ENCODE measurements at places on chromosomes 11 and 22. TPM values are rescaled to one million over a fixed set of nuclear protein-coding genes. Genes with fewer than 3 reads are reported as not detected.
A peak's percentile ranks its signal among the peaks of the same experiment; 100 is the strongest.

- no peak for DNase-seq
Measured at GRCh38 chr11:23732026-23732425, 764.8 kb upstream of the LUZP2 start.

DNA sequence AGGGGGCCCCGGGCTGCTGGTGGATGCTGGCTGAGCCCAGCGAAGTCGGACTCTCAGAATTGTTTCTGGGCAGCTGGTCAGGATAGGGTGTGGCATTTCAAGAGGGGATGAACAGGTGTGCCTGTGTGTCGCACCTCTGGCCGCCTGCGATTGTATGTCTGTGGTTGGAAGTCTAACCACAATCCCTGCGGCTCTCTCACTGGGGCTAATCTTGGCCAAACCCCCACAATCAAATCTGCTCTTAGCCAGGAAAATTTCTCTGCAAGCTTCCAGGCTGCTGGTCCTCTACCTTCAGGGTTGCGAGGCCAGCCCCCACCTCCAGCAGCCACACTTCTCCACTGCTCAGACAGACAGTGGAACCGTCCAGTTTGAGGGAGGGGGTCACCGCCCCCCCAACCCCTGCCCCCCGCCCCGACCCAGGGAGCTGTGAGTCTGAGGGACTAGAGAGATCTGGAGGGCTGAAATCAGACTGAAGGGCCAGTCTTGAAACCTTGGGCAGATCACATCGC, 953 bp downstream of the ATG16L2 start:
- DNase-seq: no peak

DNA sequence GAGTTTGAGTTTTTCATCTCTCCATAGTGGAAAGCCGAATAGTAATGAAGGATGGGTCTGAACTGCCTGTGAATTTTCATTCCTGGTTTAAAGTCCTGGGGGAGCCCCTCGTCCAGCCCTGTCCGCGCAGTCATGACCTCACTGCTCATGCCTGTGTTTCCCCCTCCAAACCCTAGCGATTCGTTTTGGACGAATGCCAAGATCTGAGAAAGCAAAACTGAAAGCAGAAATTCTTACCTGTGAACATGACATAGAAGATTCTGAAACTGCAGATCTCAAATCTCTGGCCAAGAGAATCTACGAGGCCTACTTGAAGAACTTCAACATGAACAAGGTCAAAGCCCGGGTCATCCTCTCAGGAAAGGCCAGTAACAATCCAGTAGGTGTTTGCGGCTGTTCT, 30.5 kb downstream of the CDPF1 start:
- no peak for DNase-seq

GRCh38 chr11:30046578-30046945, 29.7 kb upstream of the KCNA4 start:
- no peak for DNase-seq

GRCh38 chr11:122832721-122833470, 5.4 kb upstream of the CRTAM start:
- no peak for DNase-seq

GRCh38 chr11:7511401-7511800, 2.4 kb upstream of the PPFIBP2 start:
- DNase-seq: no peak

- no peak for DNase-seq
Measured at GRCh38 chr22:37632174-37633088, 7.0 kb upstream of the SH3BP1 start.

DNA sequence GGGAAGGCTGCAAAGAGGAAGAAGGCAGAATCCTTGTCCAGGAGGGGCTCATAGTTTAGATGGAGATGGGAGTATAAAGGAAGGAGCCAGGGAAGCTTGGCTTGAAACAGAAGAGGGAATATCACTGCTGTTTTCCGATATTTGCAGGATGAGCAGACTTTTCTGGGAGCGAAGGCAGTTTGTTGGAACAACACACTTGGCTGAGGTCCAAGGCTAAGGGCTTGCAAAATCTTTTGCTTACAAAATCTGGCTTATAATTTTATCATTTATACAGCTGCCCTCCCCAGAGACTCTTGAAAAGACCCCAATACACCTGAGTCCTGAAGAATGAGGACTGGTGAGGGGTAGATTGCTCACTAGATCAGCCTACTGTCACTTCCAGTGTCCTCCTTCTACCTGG, 174.8 kb downstream of the NELL1 start:
- no peak for DNase-seq

DNA sequence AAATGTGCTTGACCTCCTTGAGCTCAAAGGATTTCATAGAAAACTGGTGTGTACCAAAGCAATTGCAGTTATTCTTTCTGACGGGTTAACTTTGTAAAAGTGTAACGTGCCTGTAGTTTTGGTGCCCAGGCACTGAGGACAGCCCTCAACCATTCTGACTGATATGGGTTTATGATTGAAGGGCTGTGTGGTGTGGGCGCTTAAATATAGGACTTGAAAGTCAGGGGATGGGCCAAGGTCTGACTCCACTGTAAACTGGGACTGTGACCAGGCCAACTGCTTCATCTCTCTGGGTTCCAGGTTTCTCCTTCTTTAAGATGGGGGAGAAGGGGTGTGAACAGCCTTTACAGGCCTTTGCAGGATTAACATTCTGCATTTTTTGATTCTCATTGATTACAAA, 191.1 kb upstream of the ARHGAP20 start:
- DNase-seq: no peak

DNA sequence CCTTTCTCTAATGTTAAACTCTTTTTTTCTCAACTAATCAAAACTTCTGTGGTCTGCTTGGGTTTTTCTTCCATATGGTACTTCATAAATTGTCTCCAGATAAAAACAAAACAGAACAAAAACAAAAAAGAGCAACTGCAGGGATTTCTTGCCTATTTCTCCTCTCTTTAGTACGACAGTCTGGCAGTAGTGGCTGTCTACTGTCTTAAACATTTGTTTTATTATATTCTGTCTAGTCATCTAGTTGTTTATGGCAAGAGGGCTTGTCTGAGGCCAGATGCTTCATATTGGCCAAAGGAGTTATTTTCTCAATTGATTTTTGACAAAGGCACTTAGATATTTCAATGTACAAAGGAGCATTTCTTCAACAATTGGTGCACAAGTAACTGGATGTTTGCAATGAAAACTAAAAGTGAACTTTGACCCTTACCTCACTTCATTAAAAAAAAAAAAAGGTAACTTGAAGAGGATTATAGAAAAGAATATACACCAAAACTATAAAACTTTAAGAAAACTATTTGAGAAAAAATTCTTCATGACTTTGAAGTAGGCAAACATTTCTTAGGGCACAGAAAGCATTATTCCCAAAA, 404.2 kb downstream of the LUZP2 start:
- DNase-seq: no peak

- peak; percentile 58 for DNase-seq
Measured at GRCh38 chr22:30226192-30226832, 20.2 kb downstream of the LIF start.

DNA sequence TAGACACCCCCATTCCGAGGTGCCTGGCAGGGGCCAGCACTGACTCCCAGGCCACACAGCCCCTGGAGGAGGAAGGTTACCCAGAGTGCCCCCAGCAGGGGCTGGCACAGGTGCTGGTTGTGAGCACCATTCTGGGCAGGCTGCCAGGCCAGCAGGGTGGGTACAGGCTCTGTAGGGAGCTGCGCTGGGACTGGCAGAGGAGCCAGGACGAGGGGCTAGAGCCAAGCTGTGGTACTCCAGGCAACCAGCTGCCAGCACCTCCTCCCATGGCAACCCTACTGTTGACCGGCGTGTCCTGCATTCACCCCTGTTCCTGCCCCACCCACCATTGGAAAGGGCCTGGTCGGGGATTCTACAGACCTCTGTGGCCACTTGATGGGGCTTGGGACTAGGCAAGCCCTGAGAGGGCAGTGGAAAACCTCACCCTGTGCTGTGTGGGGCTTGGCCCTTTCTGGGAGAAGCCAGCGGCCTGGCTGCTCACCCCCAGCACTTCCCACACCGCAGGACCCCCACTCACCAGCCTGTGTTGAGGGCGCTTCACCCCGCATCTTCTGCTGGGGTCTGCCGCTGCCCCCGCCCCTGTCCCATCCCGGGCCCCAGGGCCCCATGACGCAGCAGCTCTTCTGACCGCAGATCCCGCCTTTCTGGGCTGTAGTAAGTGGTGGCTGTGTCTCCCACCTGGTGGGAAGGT, 1.9 kb downstream of the CLDN5 start:
- DNase-seq: no peak

DNA sequence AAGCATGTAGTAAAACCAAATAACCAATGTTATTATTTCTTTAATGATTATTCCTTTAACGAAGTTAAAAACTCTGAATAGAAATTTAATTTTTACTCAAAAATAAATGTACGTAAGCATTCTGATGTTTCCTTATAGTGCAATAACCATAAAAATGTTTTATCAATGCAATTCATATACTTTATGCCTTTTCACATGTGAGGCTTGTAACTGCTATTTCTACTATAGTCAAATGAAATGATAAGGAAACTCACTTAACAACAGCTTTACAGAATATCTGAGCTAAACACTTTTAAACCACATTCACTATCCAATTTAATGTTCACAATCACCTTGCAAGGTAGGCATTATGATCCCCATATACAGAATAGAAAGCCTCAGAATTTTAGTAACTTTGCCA, 17.4 kb downstream of the BTBD10 start:
- no peak for DNase-seq

- no peak for DNase-seq
Measured at GRCh38 chr11:131474947-131475346, 104.5 kb downstream of the NTM start.

GRCh38 chr11:36929401-36929800, 331.4 kb upstream of the RAG2 start:
- DNase-seq: no peak

DNA sequence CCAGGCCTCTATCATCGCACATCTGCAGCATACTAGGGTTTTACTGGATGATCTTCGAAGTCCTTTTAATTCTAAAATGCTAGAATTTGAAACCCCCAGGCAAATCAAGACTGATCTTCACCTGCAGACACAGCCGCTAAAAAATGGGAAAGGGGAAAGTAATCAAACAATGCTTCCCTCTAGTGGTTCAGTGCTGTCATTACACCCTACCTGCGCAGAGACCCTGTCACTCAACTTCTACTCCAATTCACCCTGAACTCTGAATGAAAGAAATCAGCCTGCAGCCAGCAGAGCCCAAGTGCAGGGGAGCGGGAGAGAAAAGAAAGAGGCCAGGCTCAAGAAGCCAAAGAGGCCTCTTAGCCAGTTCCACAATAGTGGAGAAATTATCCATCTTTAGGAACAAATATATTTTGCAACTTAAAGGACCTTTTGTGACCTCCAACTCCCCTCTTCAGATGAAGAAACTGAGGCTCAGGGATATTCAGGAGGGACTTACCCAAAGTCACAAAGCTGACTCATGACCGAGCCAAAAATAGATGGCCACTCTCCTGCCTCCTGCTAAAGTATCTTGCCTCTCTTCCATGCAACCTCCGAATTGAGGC, 33.0 kb downstream of the SERGEF start:
- DNase-seq: peak; percentile 57

- DNase-seq: no peak
Measured at GRCh38 chr22:17358415-17358814, 10.8 kb upstream of the CECR2 start.

DNA sequence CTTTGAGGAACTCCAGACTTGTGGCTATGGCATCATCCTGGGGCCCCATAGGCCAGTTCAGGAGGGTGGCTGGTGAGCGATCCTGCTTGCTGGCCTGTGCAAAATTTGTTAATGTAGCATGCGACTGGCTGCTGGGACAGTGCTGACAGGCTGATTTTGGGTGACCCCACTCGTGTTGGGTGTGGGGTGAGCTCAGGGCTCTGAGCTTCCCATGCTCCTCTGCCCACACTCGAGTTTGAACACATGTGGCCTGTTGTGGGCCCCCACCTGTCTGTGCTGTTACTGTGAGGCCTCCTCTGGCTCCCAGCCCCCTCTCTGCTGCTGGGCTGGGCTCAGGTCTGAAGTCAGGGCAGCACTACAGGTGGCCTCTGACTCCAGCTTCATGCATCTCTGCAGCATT, 64.4 kb upstream of the MYEOV start:
- no peak for DNase-seq

DNA sequence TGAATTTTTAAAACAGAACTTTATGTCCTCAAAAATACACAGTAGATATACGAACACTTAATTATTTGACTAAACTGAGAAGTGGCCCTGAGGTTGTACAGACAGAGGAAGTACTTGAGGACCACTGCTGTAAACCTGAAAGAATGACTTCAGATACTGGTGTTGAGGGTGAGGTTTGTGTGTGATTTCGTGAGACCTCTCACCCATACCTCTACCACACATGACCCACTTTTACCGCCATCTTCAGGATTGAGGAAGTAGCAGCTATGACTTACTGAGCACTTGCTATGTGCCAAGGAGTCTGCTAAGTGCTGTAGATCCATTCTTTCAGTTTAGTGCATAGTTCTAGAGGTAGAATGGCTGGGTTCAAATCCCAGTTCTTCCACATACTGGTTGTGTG, 21.9 kb downstream of the MMP13 start:
- no peak for DNase-seq

- DNase-seq: no peak
Measured at GRCh38 chr11:78254268-78254667, 65.5 kb downstream of the USP35 start.

DNA sequence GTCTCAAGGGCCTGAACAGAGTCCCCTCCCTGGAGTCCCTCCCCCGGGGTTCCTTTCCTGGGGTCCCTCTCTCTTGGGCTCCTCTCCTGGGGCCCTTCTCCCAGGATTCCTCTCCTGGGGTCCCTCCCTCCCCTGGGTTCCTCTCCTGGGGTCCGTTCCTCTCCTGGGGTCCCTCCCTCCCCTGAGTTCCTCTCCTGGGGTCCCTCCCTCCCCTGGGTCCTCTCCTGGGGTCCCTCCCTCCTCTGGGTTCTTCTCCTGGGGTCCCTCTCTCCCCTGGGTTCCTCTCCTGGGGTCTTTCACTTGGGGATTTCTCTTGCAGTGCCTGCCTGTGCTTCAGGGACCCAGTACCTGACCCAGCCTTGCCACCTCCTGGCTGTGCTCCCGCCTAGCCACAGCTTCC, 386.1 kb downstream of the TBC1D22A start:
- no peak for DNase-seq

SMARCB1 gene
- polyA plus RNA-seq: 59.2 TPM

SLC16A8 gene
- polyA plus RNA-seq: not detected

RNF215 gene
- 23.5 TPM for polyA plus RNA-seq

GPR137 gene
- 33.9 TPM for polyA plus RNA-seq

SUSD2 gene
- polyA plus RNA-seq: 51.4 TPM

OR51I1 gene
- not detected for polyA plus RNA-seq

GSTT2B gene
- 0.30 TPM for polyA plus RNA-seq

PANX3 gene
- not detected for polyA plus RNA-seq

NTM gene
- polyA plus RNA-seq: not detected

RIC8A gene
- polyA plus RNA-seq: 111 TPM

NLRX1 gene
- polyA plus RNA-seq: 8.5 TPM

PRSS23 gene
- 247 TPM for polyA plus RNA-seq

Data from A549 (cell line).